CD8-positive, alpha-beta memory T cell (primary cell): ENCODE measurements at places on chromosomes 3 and 15. TPM values are rescaled to one million over a fixed set of nuclear protein-coding genes. Genes with fewer than 3 reads are reported as not detected.

Gene CATSPER2
- 1.1 TPM for total RNA-seq

Gene GPR15
- 15.6 TPM for total RNA-seq

Gene ATG7
- 28.2 TPM for total RNA-seq

Gene MTHFS
- total RNA-seq, result 31.1 TPM

Gene PLA2G4F
- total RNA-seq, result not detected

- DNase-seq, result no peak
- no peaks in the 10 kb centered on the region for H3K4me1 ChIP-seq
- no peaks in the 10 kb centered on the region for H3K36me3 ChIP-seq
- peaks cover 3% of the 10 kb centered on the region for H3K27me3 ChIP-seq
- no peak overlapping the region for H3K27ac ChIP-seq
Measured at GRCh38 chr3:127162947-127163645, 29.8 kb upstream of the PRR23E start.

GRCh38 chr3:25863011-25863415 lies 73.1 kb downstream of the OXSM start:
- H3K4me3 ChIP-seq, result no peak overlapping the region
- no peak overlapping the region for H3K27ac ChIP-seq
- no peaks in the 10 kb centered on the region for H3K4me1 ChIP-seq
- no peaks in the 10 kb centered on the region for H3K36me3 ChIP-seq
- no peaks in the 10 kb centered on the region for H3K27me3 ChIP-seq

GRCh38 chr3:16409032-16409431 lies 104.5 kb downstream of the RFTN1 start:
- DNase-seq, result no peak
- H3K27ac ChIP-seq, result no peak overlapping the region
- no peaks in the 10 kb centered on the region for H3K27me3 ChIP-seq
- H3K4me3 ChIP-seq, result no peak overlapping the region
- no peaks in the 10 kb centered on the region for H3K36me3 ChIP-seq
- no peaks in the 10 kb centered on the region for H3K4me1 ChIP-seq

DNA sequence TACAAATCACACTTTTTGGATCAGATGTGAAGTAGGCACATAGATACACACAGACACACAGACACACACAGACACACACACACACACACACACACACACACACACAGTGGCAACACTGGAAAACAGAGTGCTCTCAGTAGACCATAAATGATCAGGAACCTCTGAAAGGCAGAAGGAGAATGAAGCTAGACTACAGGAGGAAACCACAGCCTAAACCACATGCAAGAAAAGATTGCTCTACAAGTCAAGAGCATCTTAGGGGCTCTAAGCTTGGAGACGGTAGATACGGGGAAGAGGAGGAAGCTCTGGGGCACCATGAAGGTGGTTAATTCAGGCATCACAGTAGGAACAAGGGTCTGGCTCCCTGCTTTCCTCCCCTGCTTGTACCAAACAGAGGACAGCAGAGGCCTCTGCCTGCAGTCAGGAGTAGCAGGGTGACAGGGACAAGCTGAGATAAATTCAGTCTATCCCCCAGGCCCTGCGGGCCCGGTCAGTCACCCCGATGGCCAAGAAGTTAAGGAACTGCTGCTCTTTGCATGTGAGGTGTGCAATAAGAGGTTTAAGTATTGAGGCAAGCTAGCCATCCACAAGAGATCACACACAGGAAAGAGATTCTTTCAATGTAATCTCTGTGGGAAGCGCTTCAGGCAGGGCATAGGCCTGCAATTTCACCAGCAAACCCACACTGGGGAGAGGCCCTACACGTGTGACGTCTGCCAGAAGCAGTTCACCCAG lies 23.5 kb upstream of the ARPIN start:
- H3K4me3 ChIP-seq, result no peak overlapping the region
- no peaks in the 10 kb centered on the region for H3K27me3 ChIP-seq
- no peak overlapping the region for H3K27ac ChIP-seq
- no peaks in the 10 kb centered on the region for H3K36me3 ChIP-seq
- peaks cover 18% of the 10 kb centered on the region for H3K4me1 ChIP-seq

DNA sequence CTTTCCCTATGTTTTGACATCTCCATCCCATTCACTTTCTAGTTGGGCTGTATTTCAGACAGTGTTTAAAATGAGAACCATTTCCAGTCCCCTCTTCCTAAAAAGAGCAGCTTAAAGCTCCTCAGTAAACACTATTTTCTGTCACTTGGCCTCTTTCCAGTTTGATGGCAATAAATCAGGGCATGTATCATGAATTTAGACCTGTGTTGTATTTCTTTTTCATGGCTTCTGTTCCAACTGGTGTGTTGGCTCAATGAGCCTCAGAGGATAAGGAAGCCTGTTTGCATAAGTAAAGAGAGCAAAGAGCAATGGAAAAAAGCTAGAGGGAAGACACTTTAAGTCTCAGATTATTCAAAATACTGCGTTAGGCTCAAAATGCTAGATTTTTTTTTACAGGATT lies 7.2 kb downstream of the CCDC80 start:
- H3K27me3 ChIP-seq, result no peaks in the 10 kb centered on the region
- DNase-seq, result no peak
- no peaks in the 10 kb centered on the region for H3K4me1 ChIP-seq
- no peak overlapping the region for H3K4me3 ChIP-seq

GRCh38 chr15:101167753-101168462 lies 83.9 kb downstream of the CHSY1 start:
- peaks cover 17% of the 10 kb centered on the region for H3K4me1 ChIP-seq
- no peak overlapping the region for H3K4me3 ChIP-seq
- peak overlapping the region; percentile 51 for H3K27ac ChIP-seq
- H3K36me3 ChIP-seq, result no peaks in the 10 kb centered on the region

DNA sequence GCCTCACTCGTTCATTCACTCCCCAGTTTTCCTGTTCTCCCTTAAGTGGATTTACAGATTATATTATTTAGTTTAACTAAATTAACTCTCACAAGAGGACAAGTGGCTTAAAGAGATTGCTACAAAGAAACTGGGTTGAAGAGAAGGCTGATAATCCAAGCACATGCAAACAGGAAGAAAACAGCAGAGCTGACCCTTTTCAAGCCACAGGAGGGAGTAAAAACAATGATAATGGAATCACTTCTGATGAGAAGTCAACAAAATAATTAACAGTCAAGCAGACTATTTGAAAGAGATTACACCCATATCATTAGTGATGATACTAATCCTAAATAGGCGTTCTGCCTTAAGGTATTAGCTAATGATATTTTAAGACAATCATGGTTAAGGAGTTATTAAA lies 31.7 kb downstream of the BOC start:
- no peaks in the 10 kb centered on the region for H3K4me1 ChIP-seq
- no peaks in the 10 kb centered on the region for H3K36me3 ChIP-seq
- DNase-seq, result no peak

GRCh38 chr3:57085211-57085610 lies 24.7 kb downstream of the SPATA12 start:
- H3K27me3 ChIP-seq, result peaks cover 1% of the 10 kb centered on the region
- no peak overlapping the region for H3K27ac ChIP-seq
- H3K4me1 ChIP-seq, result no peaks in the 10 kb centered on the region
- H3K4me3 ChIP-seq, result no peak overlapping the region
- no peaks in the 10 kb centered on the region for H3K36me3 ChIP-seq
